Activated CD8-positive, alpha-beta T cell treated with anti-CD3 and anti-CD28 coated beads for 36 hours (primary cell): ENCODE measurements at places on chromosomes 5 and 9. TPM values are rescaled to one million over a fixed set of nuclear protein-coding genes. Genes with fewer than 3 reads are reported as not detected.

DNA sequence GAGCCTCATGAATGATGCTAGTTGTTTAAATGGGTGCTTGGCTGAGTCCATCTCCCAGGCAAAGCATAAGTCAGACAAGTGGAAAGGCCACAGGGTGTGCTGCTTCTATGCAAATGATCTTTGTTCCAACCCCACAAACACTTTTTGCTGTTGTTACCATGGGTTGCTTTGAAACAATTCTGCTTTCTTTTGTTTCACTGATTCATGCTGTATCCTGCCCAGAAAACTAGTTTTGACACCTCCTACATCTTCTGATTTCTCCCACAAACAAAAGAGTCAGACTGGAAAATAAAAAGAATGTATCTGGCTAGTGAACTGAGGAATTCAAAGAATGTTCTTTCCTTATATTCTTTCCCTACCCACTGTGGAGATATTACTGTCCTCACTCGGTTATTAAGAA lies 298.6 kb downstream of the DIRAS2 start:
- H3K4me1 ChIP-seq: no peaks in the 10 kb centered on the region
- no peak overlapping the region for H3K4me3 ChIP-seq
- peaks cover 34% of the 10 kb centered on the region for H3K27me3 ChIP-seq

DNA sequence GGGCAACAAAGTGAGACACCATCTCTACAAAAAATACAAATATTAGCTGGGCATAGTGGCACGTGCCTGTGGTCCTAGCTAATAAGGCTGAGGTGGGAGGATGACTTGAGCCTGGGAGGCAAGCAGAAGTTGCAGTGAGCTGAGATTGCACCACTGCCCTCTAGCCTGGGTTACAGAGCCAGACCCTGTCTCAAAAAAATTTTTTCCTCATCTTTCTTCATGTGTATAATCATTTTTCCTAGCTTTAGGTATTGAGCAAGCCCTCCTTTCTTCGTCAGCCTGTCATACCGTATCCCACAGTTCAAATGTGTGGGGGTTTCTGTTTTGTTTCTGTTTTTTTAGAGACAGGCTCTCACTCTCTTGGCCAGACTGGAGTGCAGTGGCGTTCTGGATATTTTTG lies 41.3 kb downstream of the EHMT1 start:
- H3K36me3 ChIP-seq: peaks cover 6% of the 10 kb centered on the region
- H3K4me1 ChIP-seq: peaks cover 22% of the 10 kb centered on the region
- no peak overlapping the region for H3K27ac ChIP-seq
- no peak overlapping the region for H3K4me3 ChIP-seq
- H3K27me3 ChIP-seq: no peaks in the 10 kb centered on the region

DNA sequence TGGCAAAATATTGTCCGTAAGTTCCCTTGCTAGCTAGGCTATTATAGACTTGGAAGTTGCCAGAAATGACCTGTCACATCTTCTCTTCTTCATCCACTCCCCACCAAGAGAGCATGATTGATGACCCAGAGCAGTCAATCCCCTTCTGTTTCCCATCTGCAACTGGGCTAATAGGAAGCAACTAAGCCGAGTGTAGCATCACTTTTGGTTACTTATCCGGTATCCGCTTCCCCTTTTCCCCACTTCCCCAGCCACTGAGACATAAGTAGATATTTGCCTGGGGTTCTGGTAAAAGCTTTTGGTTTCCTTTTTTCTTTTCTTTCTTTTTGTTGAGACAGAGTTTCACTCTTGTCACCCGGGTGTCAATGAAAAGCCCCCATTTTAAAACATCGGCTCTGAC lies 29.4 kb upstream of the LIFR start:
- H3K4me1 ChIP-seq: no peaks in the 10 kb centered on the region
- H3K4me3 ChIP-seq: no peak overlapping the region
- H3K36me3 ChIP-seq: no peaks in the 10 kb centered on the region
- no peak overlapping the region for H3K27ac ChIP-seq
- H3K27me3 ChIP-seq: peaks cover 29% of the 10 kb centered on the region

DNA sequence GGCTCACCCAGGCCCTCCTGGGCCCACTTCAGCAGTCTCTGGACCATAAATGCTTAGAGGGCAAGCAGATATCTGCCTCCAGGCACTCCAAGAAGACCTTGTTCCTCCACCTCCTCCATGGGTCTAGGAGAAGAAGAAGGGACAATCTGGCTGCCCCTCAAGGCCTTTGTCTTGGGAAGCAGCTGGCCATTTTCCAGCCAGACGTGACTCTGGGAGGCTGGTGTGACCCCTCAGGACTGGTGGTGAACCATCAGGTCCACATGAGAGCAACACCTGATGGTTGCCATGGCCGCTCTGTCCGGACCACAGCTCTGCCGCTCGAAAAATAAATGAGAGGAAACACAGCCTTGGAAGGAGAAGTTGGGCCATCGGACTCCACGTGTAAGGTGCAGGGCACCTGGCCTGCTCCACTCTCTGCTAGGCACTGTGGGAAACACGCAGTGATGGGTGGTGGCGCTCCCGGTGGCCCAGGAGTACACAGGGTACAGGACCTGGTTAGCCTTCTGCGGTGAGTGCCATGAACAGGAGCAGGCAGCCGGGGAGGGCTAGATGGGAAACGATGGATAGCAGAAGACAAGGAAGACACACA lies 3.0 kb upstream of the COL5A1 start:
- no peaks in the 10 kb centered on the region for H3K36me3 ChIP-seq
- no peak for DNase-seq
- H3K27me3 ChIP-seq: peaks cover 19% of the 10 kb centered on the region
- no peak overlapping the region for H3K4me3 ChIP-seq
- H3K27ac ChIP-seq: no peak overlapping the region

DNA sequence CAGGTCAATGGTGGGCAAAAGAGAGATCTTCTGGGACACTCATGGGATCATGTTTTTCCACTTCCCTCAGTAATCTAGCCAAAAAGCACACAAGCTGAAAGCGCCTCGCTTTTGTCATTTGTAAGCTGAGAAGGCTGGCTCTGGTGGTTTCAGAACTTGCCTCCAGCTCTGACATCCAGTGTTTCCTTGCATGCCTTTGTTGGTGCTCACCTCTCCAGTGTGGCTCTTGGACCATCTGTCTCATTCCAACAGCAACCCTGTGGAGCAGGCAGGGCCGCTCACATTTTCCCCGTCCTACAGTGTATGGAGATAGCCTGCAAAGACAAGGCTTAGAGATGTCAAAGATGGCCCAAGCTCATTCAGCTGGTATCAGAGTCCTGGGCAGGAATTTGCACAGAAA lies 160.8 kb upstream of the KLF4 start:
- H3K4me1 ChIP-seq: no peaks in the 10 kb centered on the region
- DNase-seq: no peak
- no peak overlapping the region for H3K4me3 ChIP-seq
- no peak overlapping the region for H3K27ac ChIP-seq
- H3K36me3 ChIP-seq: no peaks in the 10 kb centered on the region
- no peaks in the 10 kb centered on the region for H3K27me3 ChIP-seq

DNA sequence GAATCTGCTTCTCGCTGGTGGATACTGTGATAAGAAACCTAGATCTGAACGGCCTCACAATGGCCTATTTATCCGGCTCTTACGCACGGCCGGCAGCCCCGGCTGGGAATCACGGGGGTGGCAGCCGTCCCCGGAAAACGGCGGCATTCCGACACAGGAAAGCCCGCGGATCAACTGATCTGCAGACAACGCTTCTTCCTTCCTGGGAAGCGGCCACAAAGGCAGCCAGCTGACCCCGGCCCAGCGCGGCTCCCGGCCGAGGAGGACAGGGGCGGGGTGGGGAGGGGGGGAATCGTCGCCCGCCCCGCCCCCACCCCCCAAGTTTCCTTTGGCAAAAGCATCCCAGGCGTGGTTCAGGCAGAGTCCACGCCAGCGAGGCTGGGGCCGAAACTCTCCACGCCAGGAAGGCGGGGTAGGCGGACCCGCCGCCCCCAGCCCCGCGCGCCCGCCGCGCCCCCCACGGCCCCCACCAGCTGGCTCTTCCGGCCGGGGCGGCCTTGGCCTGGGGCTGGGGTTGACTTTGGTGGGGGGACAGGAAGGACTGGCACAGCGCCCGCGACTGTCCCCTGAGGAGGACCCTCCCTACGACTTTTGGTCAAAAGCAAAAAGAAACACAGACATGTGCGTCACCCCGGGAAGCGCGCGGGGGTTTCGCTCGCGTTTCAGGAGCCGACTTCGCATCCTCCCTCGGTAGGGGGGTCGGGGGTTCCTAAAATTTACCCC lies 247.7 kb upstream of the ANKRD55 start:
- H3K27ac ChIP-seq: peak overlapping the region; percentile 68
- peaks cover 4% of the 10 kb centered on the region for H3K27me3 ChIP-seq
- H3K4me1 ChIP-seq: peaks cover 19% of the 10 kb centered on the region

SHB gene
- 3.2 TPM for total RNA-seq
